ENCODE measurements at places on chromosomes 7 and 10. TPM values are rescaled to one million over a fixed set of nuclear protein-coding genes. Genes with fewer than 3 reads are reported as not detected.

DNA sequence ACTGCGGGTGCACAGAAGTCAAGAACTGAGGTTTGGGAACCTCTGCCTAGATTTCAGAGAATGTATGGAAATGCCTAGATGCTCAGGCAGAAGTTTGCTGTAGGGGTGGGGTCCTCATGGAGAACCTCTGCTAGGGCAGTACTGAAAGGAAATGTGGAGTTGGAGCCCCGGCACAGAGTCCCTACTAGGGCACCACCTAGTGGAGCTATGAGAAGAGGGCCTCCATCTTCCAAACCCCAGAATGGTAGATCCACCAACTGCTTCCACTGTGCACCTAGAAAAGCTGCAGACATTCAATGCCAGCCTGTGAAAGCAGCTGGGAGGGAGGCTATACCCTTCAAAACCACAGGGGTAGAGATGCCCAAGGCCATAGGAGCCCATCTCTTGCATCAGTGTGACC lies 1336.0 kb upstream of the CELF2 start:
- DNase-seq: no peak

DNA sequence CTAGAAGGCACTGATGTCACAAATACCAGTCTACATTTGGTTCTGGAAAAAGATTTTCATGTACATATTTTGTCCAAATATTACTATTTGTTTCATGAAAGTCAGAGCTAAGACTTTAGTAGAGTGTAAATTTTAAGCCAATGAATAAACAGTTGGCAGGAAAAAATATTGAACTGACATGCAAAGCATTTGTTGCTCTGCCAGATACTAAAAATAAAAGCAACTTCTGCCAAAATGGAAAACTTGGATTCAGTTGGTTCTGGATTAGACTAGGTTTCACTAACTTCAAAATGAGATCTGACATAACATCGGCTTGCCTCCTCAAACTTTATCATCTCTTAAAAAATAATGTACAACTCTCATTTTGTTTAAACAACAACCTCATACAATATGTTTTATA lies 34.9 kb downstream of the FAM204A start:
- DNase-seq: no peak

- no peak for DNase-seq
Observed at GRCh38 chr7:33809228-33809627, 96.1 kb upstream of the BMPER start.

GRCh38 chr10:31758495-31758894 lies 170.1 kb downstream of the ARHGAP12 start:
- no peak for DNase-seq

DNA sequence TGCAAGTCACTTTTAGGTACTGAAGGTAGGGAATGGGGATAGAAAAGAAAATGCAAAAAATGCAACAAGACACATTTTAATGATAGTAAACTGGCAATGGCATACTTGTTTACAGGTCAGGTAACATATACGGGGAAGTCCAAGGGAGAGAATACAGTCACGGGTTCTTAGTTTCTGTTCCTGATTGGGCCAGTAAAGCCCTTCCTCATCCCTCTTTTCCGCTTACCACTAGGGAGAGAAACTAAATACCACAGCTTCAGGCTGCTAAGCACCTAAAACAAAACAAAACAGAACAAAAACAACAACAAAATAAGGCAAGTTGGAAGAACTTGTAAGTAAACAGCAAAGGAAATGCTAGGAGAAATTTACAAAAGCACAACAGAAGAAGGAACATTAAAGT lies 65.2 kb upstream of the OGDHL start:
- DNase-seq: no peak

GRCh38 chr7:39979406-39980073 lies 29.5 kb downstream of the CDK13 start:
- DNase-seq: no peak

DNA sequence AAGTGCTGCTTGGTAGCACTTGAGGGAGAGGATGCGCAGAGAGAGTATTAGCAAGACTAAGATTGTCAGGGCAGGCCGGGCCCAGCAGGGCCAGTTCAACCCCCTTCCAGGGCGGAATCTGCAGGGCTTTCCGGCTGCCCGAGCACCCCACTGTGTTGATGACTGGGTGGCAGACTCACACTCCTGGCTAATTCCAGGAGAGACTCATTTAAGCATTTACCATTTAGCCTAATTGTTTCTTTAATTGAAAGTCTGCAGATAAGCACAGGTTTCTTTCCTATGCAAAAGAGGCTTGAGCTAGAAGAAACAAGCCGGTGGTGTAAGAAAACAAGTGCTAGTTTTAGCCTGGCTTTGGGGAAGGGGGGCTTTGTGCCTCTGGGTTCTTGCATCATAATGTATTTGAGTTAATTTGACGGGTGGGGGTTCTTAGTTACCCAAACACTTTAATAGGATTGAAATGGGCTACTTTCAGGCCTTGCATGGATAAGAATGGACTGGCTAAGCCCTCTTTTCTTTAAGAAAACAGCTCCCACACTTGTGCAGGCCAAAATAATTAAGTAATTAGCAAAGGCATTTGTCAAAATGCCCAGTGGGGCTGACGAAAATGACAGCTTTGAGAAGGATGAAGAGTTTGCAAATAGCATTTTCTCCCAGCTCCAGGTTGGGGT lies 201.3 kb downstream of the MYOF start:
- no peak for DNase-seq

DNA sequence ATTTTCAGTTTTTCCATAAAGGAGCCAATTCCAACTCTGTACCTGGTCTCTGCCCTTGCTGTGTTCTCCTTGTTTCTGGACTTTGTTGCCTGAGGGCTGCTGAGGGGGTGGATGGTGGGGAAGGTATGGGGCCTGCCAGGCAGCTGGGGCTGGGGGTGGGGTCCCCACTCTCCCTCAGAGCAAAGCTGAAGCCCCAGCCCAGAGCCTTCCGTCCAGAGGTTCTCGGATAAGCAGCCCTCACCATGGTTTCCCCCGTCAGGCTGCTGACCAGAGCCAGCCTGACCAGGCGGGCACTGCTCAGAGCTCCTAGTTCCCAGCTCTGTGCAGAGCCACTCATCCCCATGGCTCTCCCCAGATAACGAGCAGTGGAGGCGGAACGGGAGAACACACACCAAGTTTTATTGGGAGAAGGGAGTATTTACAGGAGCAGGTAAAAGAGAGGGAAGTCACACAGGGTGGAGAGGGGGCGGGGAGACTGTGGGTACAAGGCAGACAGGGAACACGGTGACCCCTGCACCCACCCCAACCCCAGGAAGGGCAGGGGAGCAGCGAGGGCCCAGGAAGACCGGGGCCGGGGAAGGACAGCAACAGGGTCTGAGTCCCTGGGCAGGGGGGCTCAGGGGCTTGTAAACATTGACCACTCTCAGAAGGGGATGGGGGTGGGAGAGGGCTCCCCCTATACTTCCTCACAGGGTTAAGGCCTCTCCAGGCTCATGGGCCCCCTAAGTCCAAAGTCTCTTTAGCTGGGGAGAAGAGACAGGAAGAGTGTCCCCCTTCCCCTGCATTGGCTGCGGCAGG lies 5.8 kb downstream of the GNB2 start:
- no peak for DNase-seq

GRCh38 chr10:26859241-26860101 lies 1.3 kb downstream of the ABI1 start:
- no peak for DNase-seq

DNA sequence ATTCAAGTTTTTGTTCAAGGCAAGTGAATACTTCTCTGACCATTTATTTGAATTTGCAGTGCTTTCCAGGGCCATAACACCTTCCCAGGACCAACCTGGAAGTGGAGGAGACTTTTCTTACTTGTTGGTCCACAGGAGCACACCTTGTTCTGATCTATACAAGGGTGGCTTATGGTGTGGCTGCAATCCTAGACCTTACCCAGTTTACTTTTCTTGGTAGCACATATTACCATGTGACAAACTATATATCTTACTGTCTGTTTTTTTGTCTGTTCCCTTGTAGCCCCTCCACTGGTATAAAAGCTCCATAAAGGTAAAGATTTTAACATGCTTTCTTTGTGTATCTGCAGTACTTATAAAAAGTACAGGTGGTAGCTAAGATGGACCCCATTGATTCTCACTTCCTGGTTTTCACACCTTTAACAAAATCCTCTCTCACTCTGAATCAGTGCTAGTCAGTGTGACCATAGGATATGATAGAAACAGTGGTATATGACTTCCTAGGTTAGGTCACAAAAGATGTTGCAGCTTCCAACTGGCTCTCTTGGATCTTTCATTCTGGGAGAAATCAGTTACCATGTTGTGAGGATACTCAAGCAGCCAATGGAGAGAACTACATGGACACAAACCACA lies 5.6 kb upstream of the ASB4 start:
- no peak for DNase-seq

GRCh38 chr7:98295467-98296192 lies 14.1 kb downstream of the BRI3 start:
- DNase-seq: no peak

GRCh38 chr10:71750986-71751385 lies 22.3 kb downstream of the VSIR start:
- DNase-seq: no peak

- DNase-seq: no peak
Observed at GRCh38 chr7:133824132-133824531, 303.0 kb upstream of the LRGUK start.

DNA sequence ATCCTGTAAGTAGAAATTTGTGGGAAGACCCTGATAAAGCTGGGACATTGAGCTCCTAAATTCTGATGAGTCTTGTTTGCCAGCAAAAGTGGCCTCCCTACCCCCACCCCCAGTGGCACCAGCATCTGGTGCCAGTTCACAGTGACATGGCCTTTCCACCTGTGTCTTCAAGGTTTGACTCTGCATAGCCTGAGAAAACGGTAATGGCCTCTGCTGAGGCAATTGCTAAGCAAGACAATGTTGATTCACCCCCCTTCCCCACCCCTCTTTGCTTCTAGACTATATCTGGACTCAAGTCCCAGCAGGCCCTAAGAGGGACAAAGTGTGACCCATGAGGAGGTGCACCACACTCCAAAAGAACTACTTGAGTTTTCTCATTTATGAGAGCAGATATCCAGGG lies 48.0 kb upstream of the PIK3CG start:
- no peak for DNase-seq

DNA sequence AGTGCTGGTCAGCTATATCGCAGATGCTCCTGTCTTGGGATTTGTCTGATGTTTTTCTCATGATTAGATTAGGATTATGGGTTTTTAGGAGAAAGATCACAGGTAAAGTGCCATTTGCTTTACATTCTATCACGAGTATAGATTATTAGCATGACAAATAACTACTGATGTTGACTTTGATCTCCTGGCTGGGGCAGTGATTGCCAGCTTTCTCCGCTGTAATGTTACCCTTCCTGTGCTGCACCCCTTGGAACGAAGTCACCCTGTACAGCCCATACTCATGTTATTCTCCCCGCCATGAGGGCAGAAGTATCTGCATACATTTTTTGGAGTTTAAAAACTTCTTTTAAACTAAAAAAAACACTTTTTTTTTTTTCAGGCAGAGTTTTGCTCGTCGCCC lies 10.8 kb upstream of the CLDN4 start:
- DNase-seq: no peak

DNA sequence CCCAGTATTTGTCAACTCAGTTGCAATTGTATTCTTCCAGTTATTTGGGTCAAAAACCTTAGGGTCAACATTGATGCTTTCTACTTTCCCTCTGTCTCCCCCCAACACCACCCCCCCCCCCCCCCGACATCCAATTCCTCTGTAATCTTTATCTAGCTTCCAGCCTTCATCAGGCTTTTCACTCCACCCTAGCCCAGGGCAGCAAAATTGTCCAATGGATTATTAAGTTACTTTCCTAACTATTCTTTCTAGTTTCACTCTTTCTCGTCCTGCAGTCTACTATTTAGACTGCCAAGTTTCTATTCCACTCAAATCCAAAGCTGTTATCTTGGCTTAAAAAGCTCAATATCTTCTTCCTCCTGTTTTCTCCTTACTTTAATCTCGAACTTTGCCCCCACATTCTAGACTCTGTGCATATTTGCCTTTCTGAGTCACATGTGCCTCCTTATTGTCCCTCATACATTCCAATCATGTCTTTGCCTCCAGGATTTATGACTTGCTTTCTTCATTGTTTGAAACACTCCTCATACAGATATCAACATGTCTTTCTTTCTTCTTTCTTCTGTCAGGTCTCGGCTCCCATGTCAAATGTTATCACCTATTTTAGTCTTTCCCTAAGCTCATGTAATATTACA lies 196.6 kb upstream of the TMEM196 start:
- DNase-seq: no peak

GRCh38 chr10:1102831-1103230 lies 46.6 kb downstream of the WDR37 start:
- DNase-seq: no peak

DNA sequence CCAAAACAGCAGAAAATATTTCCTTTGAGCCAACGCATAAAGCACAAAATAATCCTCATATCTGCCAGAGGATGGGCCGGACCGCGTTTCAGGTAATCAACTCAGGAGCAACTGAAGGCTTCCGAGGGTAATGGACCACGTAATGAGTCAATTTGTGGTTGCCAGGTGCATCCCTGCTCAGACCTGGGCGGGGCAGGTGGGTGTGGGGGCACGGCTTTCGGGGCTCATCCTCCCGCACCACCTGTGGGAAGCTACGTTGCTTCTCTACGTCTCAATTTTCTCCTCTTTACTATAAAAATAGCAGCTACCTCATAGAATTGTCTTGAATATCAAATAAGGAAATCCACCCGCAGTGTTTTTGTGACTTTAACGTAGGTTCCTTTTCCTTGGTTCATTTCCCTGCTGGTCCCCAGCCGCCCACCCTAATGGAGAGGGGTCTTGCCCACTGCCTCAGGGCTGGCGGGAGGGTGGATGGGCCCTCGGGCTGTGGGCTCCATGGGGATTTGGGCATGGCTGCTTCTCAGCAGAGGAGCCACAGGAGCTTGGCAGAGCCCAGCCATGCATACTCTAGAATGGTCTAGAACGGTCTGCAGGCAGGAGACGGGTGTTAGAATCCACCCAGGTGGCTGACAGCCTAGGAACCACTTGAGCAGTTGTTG lies 324.7 kb downstream of the ADARB2 start:
- no peak for DNase-seq

DNA sequence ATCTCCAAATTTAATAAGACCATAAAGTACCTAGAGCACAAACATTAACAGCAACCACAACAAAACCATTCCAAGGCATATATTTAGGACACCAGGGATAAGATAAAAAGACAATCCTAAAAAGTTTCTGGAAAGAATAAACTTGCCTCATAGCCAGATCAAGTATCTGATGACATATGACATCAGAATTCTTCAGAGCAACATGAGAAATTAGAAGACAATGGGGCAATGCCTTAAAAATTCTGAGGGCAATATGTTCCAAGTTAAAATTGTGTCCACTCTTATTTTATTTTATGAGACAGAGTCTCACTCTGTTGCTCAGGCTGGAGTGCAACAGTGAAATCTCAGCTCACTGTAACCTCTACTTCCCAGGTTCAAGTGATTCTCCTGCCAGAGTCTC lies 2.8 kb downstream of the EFCAB10 start:
- no peak for DNase-seq

GRCh38 chr7:92973974-92974373 lies 137.6 kb upstream of the CDK6 start:
- DNase-seq: no peak

HSPB1 gene
- 78.1 TPM for total RNA-seq

MYL10 gene
- not detected for total RNA-seq

CFAP46 gene
- not detected for total RNA-seq

MMD2 gene
- total RNA-seq: not detected

PLXDC2 gene
- not detected for total RNA-seq

MEST gene
- 2.5 TPM for total RNA-seq

UNCX gene
- not detected for total RNA-seq

NEUROG3 gene
- 0.18 TPM for total RNA-seq

ADRA2A gene
- total RNA-seq: not detected

PPP1R17 gene
- total RNA-seq: not detected

TMEM60 gene
- total RNA-seq: 9.5 TPM

LIPN gene
- total RNA-seq: not detected

PRSS37 gene
- not detected for total RNA-seq

ATP6V0A4 gene
- total RNA-seq: not detected

CYP2W1 gene
- total RNA-seq: not detected

CTAGE8 gene
- total RNA-seq: 1.8 TPM

WNT8B gene
- 0.45 TPM for total RNA-seq

Measured in activated naive CD4-positive, alpha-beta T cell treated with anti-CD3 and anti-CD28 coated beads, Interleukin-2, amount 50 U/mL, for 72 hours (primary cell).